Pancreas (tissue), 10 donors: ENCODE measurements at places on chromosomes 5 and 9. TPM values are rescaled to one million over a fixed set of nuclear protein-coding genes. Genes with fewer than 3 reads are reported as not detected.
A peak's percentile ranks its signal among the peaks of the same experiment; 100 is the strongest.

GRCh38 chr9:33684831-33685230, 110.5 kb upstream of the PRSS3 start:
- no peak for DNase-seq

LECT2 gene
- not detected for polyA plus RNA-seq

DNA sequence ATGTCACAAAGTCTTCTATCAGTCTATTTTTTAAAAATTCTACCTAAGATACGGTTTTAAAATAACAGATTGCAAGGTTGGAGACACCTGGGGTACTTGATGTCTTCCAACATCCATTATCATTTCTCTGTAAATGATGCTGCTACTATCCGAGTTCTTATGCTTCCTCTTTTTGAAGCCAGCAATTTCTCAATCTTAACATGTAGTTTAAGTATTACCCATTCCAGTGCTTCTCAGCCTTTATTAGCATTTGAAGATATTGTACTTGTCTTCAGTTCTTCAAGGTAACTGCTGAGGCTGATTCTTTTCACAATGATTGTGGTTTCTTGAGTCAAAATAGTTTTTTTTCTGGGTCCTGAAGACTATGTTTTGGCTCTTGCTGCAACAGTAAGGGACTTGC, 96.4 kb upstream of the SELENOP start:
- no peak for DNase-seq

DNA sequence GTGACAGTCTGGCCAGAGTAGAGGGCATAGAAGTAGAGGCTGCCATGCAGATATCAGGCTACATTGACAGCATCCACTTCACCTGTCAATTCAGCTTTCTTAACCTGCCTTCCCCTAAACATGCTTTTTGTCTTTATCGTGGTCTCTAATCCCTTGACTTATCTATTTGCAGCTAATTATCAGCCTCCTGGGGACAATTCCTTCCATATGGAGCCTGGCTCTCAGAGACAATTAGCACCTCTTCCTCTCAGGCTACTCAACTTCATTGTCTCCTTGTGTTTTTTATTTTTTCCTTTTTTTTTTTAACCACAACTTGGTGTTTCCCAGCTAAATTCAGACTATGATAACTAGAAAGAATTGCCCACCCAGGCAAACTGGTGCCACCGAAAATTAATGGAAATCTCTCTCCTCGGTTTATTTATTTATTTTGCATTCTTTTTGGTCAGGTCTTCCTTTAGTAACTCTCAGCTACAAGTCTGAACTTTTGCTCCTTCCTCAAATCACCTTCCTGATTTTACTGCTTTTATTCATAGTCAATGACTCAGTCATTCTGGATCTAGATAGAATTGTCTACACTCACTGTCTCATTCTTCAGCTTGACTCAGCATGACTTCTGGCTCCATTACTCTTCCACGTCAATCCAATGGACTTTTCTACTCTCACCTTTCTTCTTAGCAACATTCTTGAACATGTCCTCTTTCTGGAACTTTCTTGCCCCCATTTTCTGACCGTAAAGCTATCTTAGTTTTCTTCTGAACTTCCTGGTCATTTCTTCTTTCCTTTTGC, 63.0 kb upstream of the BASP1 start:
- no peak for DNase-seq

DNA sequence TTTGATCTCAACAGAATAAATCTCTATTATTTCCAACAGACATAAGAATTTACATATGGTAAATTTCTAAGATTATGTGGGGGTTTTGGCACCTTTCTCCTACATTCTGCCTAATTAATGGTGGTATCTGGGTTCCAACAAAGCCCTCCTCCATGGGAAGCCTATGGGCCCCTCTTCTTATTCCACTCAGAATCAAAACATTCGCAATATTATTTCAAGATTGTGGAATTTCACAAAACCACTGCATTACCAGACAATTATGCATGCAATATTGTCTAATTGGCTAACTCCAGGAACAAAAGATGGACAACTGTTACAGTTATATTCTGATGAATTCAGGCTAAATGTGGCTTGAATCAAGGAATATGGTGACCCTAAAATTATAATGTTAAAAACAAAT, 434.0 kb downstream of the NFIB start:
- no peak for DNase-seq

- no peak for DNase-seq
These were observed 33.4 kb downstream of the BARHL1 start for GRCh38 chr9:132615774-132616173.

URM1 gene
- polyA plus RNA-seq = 32.9 TPM

GRCh38 chr9:76153902-76154629, 240.2 kb downstream of the RFK start:
- no peak for DNase-seq

TCF7 gene
- polyA plus RNA-seq = 1.9 TPM

- no peak for DNase-seq
These were observed 5.5 kb upstream of the SMIM32 start for GRCh38 chr5:136198453-136198852.

JADE2 gene
- polyA plus RNA-seq = 9.6 TPM

PCA3 gene
- not detected for polyA plus RNA-seq

GRCh38 chr5:135237748-135238103, 161.3 kb downstream of the MACROH2A1 start:
- DNase-seq = no peak

- DNase-seq = no peak
These were observed 105.3 kb downstream of the TRIM36 start for GRCh38 chr5:115064380-115064779.

C5orf52 gene
- not detected for polyA plus RNA-seq

- no peak for DNase-seq
These were observed 186.7 kb upstream of the FREM1 start for GRCh38 chr9:15096972-15097371.

- no peak for DNase-seq
These were observed 107.3 kb downstream of the SNCAIP start for GRCh38 chr5:122419142-122419894.

GRCh38 chr5:134020188-134020587, 15.4 kb upstream of the VDAC1 start:
- peak; percentile 29 for DNase-seq

FCN2 gene
- 0.38 TPM for polyA plus RNA-seq

GRCh38 chr9:125803526-125803925, 56.4 kb downstream of the PBX3 start:
- no peak for DNase-seq

GRCh38 chr5:72224946-72225463, 95.0 kb downstream of the MRPS27 start:
- no peak for DNase-seq

TNC gene
- polyA plus RNA-seq = 0.31 TPM

SYNPO gene
- 28.8 TPM for polyA plus RNA-seq

DNA sequence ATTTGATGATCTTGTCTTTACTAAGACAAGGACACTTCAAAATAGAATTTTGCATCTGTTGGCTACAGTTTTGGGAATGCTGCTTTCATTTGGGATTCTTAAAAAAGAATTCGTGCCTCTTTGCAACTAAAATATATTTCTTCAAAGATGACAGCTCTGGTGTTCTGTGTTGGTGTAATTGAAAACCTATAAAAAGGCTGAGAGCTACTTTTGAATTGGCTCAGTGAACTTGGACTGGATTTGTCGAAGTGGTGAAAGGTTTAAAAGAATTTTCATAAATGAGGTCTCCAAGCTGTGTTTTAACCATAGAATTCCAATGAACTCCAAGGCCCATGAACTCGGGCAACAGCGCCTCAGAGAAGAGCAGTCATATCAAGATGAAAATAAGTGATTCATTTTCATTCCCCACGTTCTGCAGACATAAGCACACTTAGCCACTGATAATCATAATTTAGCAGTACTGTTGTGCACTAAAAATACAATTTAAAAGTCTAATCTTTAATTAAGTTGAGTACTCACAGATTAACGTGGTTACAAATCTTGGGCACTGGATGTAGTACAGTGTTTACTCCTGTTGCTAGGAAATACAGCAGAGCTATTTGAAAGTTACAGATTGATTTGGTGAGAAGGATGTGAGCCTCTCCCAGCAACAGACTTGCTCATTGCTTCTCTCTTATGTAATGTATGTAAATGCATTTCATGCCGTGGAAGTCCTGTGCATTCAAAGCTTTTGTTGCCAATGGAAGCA, 10.9 kb downstream of the SNCAIP start:
- no peak for DNase-seq

GRCh38 chr5:173780235-173781234, 107.6 kb upstream of the CPEB4 start:
- DNase-seq = no peak

GRCh38 chr9:90830977-90831376, 29.4 kb downstream of the SYK start:
- DNase-seq = no peak

- no peak for DNase-seq
These were observed 61.4 kb downstream of the C5orf15 start for GRCh38 chr5:133907075-133907474.

DNA sequence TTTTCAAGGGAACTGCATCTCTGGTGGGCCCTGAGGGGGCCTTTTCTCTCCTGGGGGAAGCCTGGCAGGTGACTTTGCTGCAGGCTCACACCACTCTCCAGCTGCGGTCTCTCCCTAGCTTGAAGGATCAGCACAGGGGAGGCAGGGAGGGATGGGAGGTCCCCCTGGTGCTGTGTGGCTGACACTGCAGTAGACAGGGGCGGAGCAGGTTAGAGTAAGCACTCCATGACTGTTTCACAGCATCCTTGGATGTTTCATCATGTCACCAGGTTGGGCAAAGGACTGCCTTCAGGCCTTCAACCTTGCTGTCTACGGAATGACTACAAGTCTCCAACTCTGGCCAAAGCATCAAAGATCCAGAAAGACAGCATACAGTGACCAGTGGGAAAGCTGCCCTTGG, 470.7 kb downstream of the CDK5RAP2 start:
- no peak for DNase-seq

GMCL2 gene
- not detected for polyA plus RNA-seq

DNA sequence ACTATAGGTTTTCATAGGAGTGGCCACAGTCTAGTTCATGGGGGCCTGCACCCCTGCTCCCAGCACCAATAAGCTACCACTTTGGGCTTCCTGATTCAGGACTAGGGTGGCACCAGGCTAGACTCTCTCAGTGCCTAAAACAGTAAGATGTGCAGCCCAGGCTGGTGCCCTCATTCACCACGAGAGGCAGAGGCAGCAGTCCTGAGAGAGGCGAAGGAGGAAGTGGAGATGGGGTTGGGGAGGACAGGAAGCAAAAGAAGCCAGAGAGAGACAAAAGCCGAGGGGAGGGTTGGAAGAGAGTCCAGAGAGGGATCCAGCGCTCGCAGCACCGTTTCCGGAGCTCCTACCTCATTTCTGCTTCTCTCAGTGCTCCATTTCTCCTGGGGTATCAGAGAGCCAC, 180.9 kb downstream of the MED10 start:
- DNase-seq = no peak

GRCh38 chr5:133331941-133332340, 280.1 kb downstream of the HSPA4 start:
- DNase-seq = no peak

GRCh38 chr9:127170652-127171051, 48.2 kb upstream of the ANGPTL2 start:
- DNase-seq = no peak

NR5A1 gene
- polyA plus RNA-seq = 0.05 TPM

GRCh38 chr5:160187091-160187490, 42.2 kb upstream of the FABP6 start:
- DNase-seq = no peak

DNM1 gene
- polyA plus RNA-seq = 23.1 TPM

DNA sequence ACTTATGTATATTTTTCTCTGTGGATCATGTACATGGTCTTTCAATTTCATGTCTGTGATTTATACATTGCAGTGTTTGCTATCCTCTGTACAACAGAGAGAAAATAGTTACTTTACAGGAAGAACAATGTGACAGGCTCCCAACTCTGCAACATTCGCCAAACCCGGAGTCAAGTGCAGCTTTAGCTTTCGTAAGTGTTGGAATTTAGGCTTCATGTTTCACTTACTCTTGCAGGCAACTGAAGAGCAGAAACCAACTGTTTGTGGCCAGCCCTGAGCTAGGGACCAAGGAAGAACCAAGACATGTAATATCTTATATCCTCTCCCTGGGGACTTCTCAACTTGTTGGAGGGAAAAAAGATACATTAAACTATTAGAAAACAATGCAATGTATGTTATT, 147.9 kb downstream of the C5orf15 start:
- DNase-seq = no peak

DNA sequence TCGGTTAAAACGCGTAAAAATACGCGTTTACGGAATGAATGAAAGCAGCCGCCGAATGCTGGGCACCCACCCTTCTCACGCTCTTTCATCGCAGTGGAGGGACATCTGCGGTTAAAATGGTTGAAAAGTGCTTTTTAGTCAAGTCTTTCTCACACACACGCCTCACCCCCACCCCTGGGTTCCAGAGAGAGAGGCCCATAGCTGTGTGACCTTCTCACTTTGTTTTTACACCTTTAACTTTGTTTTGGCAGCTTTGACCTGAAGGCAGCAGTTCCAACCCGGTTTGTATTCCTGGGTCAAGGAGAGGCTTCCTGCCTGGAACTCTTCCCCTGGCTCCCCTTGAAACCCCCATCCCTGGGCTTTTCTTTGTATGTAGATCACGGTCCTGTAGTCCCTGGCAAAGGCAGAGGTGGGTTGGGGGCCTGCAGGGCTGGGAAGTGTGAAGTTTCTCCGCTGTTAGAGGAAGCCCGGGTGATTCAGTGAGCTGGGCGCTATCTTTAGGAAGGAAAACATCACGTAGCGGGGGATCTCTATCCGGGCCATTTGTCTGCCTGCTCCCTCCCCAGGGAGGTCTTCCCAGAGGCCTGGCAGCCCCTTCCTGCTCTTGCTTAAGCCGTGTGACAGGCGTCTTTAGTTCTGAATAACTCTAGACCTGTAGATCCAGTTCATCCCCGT, 29.6 kb downstream of the SPRY4 start:
- no peak for DNase-seq

- DNase-seq = no peak
These were observed 597 bp upstream of the TMEM250 start for GRCh38 chr9:136119061-136119882.

GRCh38 chr9:69877852-69878514, 57.4 kb downstream of the CFAP95 start:
- no peak for DNase-seq

GRCh38 chr5:10537624-10538023, 26.2 kb upstream of the ANKRD33B start:
- DNase-seq = no peak

GRCh38 chr9:122857815-122858214, 29.4 kb upstream of the PDCL start:
- DNase-seq = no peak

- no peak for DNase-seq
These were observed 1.2 kb upstream of the GRK6 start for GRCh38 chr5:177425196-177425800.

MSMP gene
- not detected for polyA plus RNA-seq

GPR150 gene
- polyA plus RNA-seq = 2.1 TPM
